Caco-2 (cell line): ENCODE measurements at places on chromosomes 6 and 20. TPM values are rescaled to one million over a fixed set of nuclear protein-coding genes. Genes with fewer than 3 reads are reported as not detected.

Gene THBS2
- total RNA-seq: 0.07 TPM in 1 of 2 replicates, not detected in the other

DNA sequence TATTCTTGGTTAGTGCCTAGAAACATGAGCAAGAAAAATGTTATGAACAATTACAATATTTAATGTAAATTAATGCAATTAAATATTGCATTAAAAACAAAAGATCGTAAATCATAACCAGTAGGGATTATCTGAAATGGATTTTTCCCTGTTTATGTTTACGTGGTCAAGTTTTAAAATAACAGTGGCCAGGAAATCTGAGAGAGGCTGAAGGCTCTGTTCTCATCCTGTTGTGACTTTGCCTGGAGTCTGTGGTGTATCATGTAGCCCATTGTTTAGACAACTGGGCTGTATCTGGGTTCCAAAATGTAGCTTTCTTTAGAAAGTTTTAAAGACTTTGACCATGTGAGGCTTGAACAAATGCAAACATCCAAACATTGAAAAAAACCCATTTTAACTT is 2.4 kb downstream of the MYO6 start:
- no peak for DNase-seq
- no peak overlapping the region for H3K4me3 ChIP-seq
- H3K4me1 ChIP-seq: peaks cover 24% of the 10 kb centered on the region
- no peaks in the 10 kb centered on the region for H3K27me3 ChIP-seq

DNA sequence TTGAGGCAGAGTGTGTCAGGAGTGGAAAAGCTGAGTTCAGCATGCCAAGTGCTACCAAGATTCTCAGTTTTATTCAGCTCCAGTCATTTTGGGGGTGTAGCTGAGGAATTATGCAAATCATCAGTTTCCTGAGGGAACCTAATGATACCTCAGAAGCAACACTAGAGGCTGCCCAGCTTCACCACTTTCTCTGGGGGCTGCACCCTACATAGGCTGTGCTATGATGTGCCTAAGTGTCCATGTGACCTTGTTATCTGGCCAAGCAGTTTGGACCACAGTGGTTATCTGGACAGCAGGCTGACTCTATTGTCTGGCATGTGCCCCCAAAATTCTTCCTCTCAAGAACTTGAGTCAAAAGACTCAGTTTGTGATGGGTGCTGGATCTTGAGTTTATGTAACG is 374.6 kb upstream of the SYNCRIP start:
- no peak for DNase-seq
- no peak overlapping the region for H3K27ac ChIP-seq
- H3K4me1 ChIP-seq: no peaks in the 10 kb centered on the region
- no peaks in the 10 kb centered on the region for H3K36me3 ChIP-seq
- no peak overlapping the region for H3K4me3 ChIP-seq
- H3K27me3 ChIP-seq: no peaks in the 10 kb centered on the region

GRCh38 chr6:142518126-142518525 is 216.3 kb downstream of the ADGRG6 start:
- no peak overlapping the region for H3K27ac ChIP-seq
- no peak for DNase-seq

Gene PRICKLE4
- total RNA-seq: 1.8 and 2.8 TPM in 2 replicates
